Type B pancreatic cell (in vitro differentiated cells): ENCODE measurements at places on chromosomes 2 and 18. TPM values are rescaled to one million over a fixed set of nuclear protein-coding genes. Genes with fewer than 3 reads are reported as not detected.

- DNase-seq = no peak
- no peak overlapping the region for H3K4me3 ChIP-seq
- H3K4me1 ChIP-seq = peaks cover 14% of the 10 kb centered on the region
- no peak overlapping the region for H3K27ac ChIP-seq
- no peaks in the 10 kb centered on the region for H3K36me3 ChIP-seq
Measured at GRCh38 chr2:58900246-58901027, 659.3 kb upstream of the FANCL start.

DNA sequence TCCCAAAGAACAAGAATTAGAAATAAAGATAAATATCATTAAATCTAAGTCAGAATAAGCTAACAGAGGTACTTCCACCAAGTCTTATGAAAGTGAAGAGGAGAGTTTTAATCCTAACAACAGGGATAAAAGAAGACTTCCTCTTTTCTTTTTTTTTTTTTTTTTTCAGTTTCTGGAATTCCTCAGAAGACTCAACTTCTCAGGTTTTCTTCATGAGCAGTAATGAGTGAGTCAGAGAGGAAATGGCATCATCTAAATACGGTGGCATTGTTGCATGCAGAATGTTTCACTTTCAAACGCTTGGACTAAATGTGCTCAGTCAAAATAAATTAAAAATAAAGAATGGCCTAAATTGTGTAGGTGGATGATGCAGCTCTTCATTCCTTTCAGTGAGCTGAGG lies 45.6 kb upstream of the ARHGAP15 start:
- H3K36me3 ChIP-seq = no peaks in the 10 kb centered on the region
- no peaks in the 10 kb centered on the region for H3K27me3 ChIP-seq
- H3K4me1 ChIP-seq = no peaks in the 10 kb centered on the region
- H3K4me3 ChIP-seq = no peak overlapping the region

BMPR2 gene
- total RNA-seq = 32.1 and 34.8 TPM in 2 replicates

CHPF gene
- 47.5 and 73.7 TPM in 2 replicates for total RNA-seq

VWA3B gene
- 0.38 and 4.1 TPM in 2 replicates for total RNA-seq
